ENCODE measurements at places on chromosomes 1 and 21. TPM values are rescaled to one million over a fixed set of nuclear protein-coding genes. Genes with fewer than 3 reads are reported as not detected.

Gene C4BPA
- not detected for polyA plus RNA-seq

- no peak for DNase-seq
Observed at GRCh38 chr1:156584813-156585212, 5.3 kb downstream of the TTC24 start.

DNA sequence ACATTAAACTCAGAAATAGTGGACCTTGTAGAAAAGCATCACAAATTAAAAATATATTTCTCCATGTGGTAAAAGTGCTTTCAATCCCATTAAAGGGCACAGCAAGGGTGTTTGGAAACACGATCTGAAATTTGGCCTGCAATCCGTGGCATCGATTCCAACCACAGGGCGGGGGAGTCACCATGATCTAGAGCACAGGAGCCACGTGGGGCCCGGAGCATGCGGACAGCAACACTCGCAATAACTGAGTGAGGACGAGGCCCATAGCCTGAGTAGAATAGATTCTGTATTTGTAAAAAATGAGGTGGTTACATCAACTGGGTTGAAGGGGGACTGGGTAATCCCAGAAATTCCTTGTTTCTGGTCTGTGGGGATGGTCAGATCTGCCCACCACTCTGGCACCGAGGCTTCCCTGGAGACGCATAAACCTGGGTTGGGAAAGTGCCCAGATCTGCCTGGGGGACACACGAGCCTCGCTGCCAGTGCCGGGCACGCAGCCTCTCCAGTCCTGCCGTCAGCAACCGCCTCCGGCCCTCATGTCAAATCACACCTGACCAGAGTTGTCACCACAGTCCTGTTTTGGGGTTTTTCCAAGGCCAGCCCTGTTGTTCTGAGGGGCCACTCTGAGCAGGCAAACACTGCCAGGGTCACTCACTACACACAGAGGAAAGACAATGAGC, 104.3 kb downstream of the PGBD5 start:
- DNase-seq, result no peak

Gene F13B
- not detected for polyA plus RNA-seq

GRCh38 chr1:9294910-9295636, 2.4 kb downstream of the SPSB1 start:
- DNase-seq, result peak; percentile 76

GRCh38 chr1:196488579-196488978, 119.7 kb downstream of the KCNT2 start:
- DNase-seq, result no peak

DNA sequence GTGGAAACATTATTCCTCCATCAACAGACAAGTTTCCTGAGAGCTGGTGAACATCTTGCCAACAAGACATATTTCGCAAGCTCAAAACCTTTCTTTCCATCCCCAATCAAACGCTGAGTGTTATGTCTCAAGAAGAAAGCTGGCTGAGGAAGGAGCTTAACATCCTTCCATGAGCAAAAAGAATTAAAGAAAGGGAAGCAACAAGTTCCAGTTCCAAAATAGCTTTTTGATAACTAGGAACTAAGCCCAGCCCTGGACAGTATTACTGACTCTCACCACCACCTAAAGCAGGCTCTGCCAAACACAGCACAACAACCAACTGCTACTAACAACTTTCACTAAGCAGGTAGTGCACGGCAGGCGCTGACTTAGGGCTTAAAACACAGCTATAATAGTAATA, 50.2 kb downstream of the CAPZB start:
- peak; percentile 81 for DNase-seq

Gene KRTAP13-2
- polyA plus RNA-seq, result not detected

GRCh38 chr1:97820470-97821188, 100.2 kb downstream of the DPYD start:
- peak; percentile 58 for DNase-seq

GRCh38 chr1:20443703-20444586, 42.1 kb downstream of the CAMK2N1 start:
- DNase-seq, result no peak

Gene SEMA4A
- 0.86 TPM for polyA plus RNA-seq

Gene AQP10
- polyA plus RNA-seq, result not detected
